ENCODE measurements at places on chromosomes 1 and 21.

DNA sequence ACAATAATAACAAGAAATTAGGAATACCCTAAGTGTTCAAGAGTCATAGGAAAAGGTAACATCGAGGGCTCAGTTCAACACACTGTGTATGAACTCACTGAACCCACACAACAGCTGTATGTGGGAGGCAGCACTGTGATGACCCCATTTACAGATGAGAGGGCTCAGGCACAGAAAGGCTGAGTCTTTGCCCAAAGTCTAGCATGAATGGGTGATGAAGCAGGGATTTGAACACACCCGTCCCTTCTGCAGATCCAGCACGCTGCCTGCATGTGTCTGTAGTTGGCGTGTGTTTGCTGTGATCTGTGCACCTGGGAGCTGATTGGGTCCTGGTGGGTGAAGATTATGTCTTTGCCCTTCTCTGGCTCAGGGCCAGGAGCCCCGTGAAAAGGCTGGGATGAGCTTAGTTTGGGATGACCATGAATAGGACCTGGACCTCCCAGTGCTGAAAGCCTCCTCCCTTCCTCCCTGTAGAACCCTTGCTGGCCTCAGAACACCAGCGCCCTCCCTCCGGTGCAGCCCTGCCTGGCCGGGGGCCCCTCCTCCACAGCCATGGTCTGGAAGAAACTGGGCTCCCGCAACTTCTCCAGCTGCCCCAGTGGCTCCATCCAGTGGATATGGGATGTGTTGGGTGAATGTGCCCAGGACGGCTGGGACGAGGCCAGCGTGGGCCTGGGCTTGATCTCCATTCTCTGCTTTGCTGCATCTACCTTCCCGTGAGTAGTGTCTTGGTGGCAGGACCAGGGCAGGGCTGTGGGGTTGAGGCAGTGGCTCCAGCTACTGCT is 5.2 kb downstream of the SLC66A1 start:
- DNase-seq = no peak

DNA sequence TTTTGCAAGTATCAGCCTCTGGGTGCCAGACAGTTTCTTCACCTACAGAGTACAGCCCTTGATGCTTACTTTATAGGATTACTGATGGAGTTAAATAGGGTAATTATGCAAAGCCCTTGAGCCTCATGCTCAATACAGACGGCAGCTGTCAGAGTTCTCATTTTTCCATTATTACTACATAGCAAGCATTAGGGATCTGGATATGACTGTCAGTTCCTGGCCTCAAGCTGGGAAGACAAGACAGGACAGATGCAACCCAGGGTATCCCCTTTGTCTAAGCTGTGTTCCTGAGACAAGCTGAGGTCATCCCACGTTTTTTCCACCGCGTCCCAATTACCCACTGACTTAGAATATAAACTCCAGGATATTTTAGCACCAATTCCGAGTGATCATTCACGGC is 94.4 kb downstream of the SLC35F3 start:
- DNase-seq = no peak

DNA sequence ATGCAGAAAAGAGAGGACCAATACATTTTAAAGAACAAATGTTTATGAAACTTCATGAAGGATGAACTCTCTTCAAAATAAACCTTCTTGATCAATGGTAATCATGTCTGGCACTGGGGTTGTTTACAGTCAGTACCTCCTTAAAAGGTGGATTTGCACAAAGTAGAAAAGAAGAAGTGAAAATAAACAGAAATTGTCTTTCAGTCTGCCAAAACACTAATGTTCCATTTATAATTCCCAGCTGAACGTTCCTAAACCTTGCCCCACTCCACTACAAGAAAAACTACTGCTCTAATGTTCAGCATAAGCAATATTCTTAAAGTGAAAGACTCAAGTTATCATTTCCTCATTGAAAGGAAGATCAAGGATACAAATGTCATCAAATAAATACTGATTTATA is 86.2 kb downstream of the EIF4G3 start:
- DNase-seq = no peak

GRCh38 chr1:175154629-175155472 is 37.7 kb downstream of the KIAA0040 start:
- DNase-seq = no peak

- no peak for DNase-seq
These were observed 161.0 kb downstream of the ZNF326 start for GRCh38 chr1:90155721-90156487.

DNA sequence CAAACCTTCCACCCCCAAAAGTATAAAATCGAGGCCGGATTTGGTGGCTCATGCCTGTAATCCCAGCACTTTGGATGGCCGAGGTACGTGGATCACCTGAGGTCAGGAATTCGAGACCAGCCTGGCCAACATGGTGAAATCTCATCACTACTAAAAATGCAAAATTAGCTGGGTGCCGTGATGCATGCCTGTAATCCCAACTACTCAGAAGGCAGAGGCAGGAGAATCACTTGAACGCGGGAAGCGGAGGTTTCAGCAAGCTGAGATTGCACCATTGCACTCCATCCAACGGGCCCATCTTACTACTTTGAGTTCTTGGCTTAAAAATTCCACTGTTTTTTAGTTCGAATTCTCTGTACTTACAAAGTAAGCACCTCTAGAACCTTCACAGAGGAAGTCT is 11.0 kb downstream of the KLHDC8A start:
- DNase-seq = no peak

DNA sequence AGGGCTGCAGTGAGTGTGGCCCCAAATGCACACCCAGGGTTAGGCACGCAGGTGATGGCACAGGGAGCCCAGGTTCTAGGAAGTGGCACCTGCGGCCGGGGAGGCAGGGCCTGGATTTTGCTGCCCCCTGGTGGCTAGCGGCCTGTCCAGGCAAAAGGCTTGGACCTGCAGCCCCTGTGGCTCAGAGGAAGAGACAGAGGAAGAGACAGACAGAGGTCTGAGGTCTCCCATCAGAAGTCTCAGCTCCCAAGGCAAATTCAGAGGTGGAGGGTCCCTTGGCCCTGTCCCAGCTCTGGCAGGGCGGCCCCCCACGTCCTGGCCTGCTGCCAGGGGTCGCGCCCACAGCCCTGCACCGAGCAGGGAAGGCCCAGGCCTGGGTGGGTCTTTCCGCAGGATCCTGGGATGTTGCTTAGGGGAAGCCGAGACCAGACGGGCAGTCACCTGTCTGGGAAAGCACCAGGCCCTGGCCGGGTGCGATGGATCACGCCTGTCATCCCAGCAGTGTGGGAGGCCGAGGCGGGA is 8.0 kb upstream of the TNFRSF14 start:
- no peak for DNase-seq

DNA sequence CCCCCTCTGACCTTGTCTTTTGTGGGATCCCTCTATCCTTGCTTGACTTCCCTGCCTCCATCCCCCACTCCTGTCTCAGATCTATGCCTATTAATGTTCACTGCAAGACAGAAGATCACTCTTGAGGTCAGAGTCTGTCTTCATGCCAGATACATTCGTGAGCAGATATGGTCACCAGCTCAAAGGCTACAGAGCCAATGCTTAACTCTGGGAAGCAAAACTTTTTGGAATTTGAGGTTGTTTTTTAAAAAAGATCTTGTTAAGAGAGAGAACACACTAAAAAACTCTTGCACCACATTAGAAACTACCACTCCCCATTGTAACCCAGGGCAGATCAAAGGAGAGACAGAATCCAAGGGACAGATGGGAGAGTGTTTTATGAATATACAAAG is 17.1 kb upstream of the A3GALT2 start:
- DNase-seq = no peak

GRCh38 chr1:242522996-242523718 is 1.3 kb downstream of the PLD5 start:
- no peak for DNase-seq

GRCh38 chr1:77197351-77197750 is 21.9 kb downstream of the PIGK start:
- no peak for DNase-seq

- DNase-seq = no peak
These were observed 74.5 kb downstream of the CNST start for GRCh38 chr1:246640747-246641146.

DNA sequence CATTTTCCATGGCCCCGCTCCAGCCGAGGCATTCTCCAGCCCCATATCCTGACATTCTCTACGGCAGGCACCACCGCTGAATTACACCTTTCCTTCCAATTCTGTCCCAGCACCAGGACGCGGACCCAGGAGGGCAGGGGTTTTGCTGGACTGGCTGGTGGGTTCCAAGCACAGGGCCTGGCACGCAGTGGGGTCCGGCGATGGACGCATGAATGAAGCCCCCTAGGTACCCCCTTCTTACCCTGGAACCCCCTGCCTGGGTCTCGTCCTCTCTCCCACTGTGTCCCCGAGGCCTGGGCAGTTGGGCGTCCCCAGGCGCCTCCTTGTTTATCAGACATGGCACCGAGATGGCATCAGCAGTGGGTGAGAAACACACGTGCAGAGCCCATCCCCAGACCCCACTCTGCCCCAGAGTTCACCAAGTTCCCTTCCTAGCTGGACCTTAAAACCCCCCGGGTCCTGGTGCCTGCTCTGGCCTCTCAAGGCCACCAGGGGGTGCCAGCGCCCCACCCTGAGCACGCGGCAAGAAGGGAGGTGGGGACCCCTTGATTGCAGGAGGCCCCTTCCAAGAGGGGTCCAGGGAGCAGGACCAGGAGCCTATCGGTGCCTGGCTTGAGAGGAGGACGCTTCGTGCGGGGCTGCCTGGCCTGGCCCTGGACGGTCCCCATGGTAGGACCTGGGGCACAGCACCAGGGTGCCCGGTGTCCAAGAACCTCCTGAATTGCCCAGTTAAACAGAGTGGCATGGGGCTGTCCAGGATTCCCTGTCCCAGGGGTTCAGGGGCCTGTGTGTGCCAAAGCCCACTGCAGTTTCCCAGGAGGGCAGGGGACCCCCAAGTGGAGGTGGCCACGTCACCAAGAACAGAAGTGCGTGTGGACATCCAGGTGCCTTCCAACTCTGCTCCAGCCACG is 46.1 kb downstream of the MEGF6 start:
- DNase-seq = no peak

Data from pulmonary artery endothelial cell (primary cell).